Left ventricle myocardium inferior (tissue), 1 donor: ENCODE measurements at places on chromosomes 12 and 14.

DNA sequence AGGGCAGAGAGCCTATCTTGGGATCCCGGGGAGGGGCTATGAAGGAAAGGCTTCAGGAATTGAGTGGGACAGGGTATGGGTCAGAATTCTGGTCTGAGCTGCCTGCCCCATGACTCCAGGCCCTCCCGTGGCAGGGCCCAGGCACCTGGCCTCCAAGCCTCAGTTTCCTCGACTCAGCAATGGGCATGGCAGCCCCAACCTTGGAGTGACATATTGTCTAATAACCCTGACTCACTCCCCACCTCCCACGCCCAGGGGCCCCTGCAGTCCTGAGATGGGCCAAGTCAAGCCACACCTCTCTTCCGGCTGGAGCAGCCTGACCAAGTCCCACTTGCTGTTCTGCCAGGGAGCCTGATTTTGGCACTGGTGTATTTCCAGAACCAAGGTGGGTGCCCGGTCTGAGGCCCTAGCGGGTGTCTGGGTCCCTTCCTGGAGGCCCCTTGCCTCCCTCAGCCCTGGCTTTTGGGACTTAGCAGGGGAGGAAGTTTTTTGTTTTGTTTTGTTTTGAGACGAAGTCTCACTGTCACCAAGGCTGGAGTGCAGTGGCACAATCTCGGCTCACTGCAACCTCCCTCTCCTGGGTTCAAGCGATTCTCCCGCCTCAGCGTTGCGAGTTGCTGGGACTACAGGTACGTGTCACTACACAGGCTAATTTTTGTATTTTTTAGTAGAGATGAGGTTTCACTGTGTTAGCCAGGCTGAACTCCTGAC is 40.3 kb upstream of the RCOR1 start:
- H3K36me3 ChIP-seq, result no peaks in the 10 kb centered on the region
- no peak for DNase-seq
- peaks cover 10% of the 10 kb centered on the region for H3K4me1 ChIP-seq
- H3K27me3 ChIP-seq, result peaks cover 16% of the 10 kb centered on the region
- H3K27ac ChIP-seq, result no peak overlapping the region
- no peak overlapping the region for H3K4me3 ChIP-seq

DNA sequence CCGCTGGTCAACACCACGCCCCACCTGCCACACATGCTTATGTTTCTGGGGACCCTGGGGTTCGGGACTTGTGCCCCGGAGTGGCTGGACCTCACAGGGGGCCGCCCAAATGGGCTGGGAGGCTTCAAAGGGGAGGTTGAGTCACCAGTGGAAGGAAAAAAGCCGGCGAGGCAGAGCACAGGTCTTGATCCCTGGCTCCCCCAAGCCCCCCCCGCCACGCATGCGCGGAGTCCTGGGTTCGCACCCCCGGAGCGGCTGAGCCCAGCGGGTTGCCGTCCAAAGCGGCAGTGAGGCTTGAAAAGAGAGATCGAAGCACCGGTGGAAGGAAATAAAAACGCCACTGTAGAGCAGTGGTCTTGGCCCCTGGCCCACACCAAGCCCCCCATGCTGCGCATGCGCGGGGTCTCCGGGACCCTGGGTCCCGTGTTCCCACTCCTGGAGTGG is 313.5 kb downstream of the ALG10 start:
- no peak overlapping the region for H3K27ac ChIP-seq
- DNase-seq, result no peak
- peaks cover 100% of the 10 kb centered on the region for H3K27me3 ChIP-seq
- H3K4me3 ChIP-seq, result no peak overlapping the region
- no peaks in the 10 kb centered on the region for H3K4me1 ChIP-seq
- no peaks in the 10 kb centered on the region for H3K36me3 ChIP-seq

- H3K27ac ChIP-seq, result no peak overlapping the region
- no peak overlapping the region for H3K4me3 ChIP-seq
- peaks cover 9% of the 10 kb centered on the region for H3K4me1 ChIP-seq
Observed at GRCh38 chr14:101557811-101558738, 3.2 kb upstream of the DIO3 start.

DNA sequence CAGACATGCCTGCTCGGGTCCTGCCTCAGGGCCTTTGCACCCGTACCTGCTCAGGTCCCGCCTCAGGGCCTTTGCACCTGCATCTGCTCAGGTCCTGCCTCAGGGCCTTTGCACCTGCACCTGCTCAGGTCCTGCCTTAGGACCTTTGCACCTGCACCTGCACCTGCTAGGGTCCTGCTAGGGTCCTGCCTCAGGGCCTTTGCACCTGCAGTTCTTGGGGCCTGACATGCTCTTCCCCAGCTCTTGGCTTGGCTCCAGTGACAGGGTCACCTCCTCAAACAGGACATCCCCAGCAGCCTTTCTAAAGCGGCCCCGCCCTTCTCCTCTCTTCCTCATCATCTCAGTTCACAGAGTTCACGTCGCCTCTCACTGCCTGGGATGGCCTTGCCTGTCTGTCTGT is 54.9 kb upstream of the NCOR2 start:
- no peak overlapping the region for H3K4me3 ChIP-seq
- H3K27me3 ChIP-seq, result no peaks in the 10 kb centered on the region
- DNase-seq, result no peak
- no peaks in the 10 kb centered on the region for H3K36me3 ChIP-seq

DNA sequence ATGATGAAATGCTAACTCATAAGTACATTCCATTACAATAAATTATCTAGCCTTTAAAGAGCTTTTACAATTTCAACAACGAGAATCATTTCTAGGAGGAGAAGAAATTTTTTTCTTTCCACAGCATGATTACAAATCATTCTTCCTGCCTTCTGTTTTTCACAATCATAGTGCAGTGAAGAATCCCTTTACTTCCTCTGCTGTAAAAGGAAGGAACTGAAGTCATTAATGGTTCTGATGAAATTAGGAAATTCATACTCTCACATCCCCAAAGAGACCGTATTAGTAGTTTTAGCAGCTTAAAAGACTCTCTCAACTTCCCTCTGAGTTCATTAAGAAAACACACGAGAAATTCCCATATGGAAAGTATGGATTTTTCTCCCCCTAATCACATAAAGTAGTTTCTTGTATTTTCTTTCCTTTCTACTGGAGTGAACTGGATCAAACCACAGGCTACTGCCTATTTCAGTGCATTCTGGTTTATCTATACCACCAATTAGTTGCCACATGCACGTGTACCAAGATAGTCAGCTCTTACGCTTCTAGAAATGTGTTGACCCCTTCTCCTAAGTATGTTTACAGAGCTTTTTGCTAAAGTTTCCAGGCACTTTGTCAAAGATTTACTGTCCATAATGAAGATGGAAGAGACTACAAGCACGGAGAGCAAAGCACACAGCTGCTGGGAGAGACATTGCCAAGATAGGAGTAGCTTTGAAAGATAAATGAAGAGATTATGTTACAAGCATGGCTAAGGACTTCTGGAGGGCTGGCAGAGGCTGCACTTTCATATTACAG is 58.9 kb upstream of the KITLG start:
- H3K36me3 ChIP-seq, result no peaks in the 10 kb centered on the region
- peak overlapping the region; percentile 21 for H3K4me3 ChIP-seq
- H3K27ac ChIP-seq, result peak overlapping the region; percentile 76
- peaks cover 15% of the 10 kb centered on the region for H3K4me1 ChIP-seq

- DNase-seq, result no peak
- H3K27me3 ChIP-seq, result peaks cover 66% of the 10 kb centered on the region
- no peak overlapping the region for H3K4me3 ChIP-seq
- peaks cover 26% of the 10 kb centered on the region for H3K4me1 ChIP-seq
Observed at GRCh38 chr12:113066813-113067400, 10.4 kb downstream of the DTX1 start.

DNA sequence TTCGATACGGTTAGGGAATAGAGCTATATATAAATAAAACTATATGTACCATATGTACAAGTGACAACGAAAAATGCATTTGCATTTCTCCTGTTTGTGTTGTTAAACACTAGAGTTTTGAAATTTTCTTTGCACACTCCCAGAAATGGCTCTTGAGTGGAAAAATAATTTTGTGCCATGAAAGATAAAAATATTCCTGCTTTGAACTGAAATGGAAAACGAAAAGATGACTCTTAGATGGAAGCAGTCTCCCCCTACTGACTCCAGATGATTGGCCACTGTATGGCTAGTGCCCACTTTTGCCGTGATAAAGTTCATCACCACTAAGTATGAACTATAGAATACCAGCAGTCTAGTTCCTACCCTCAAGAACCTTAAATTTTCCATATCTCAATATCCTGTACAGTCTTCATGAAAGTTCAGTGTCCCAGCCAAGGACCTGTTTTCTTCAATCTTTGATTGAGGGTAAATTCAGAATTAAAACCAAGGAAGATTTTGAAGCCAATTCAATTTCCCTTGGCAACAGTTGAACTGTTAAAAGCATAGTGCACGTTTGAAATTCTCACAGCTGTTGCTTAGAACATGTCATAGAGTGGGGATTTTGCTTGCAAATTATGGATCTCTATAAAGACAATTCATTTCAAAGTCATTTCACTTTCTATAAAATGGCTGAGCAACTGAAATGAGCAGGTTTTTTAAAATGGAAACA is 1.6 kb upstream of the PPP2R5E start:
- no peak for DNase-seq
- H3K27me3 ChIP-seq, result no peaks in the 10 kb centered on the region
- peak overlapping the region; percentile 97 for H3K4me3 ChIP-seq
- H3K36me3 ChIP-seq, result peaks cover under 1% of the 10 kb centered on the region
- no peak overlapping the region for H3K27ac ChIP-seq
- peaks cover 44% of the 10 kb centered on the region for H3K4me1 ChIP-seq

- H3K27ac ChIP-seq, result no peak overlapping the region
- DNase-seq, result no peak
- H3K4me3 ChIP-seq, result no peak overlapping the region
- peaks cover 54% of the 10 kb centered on the region for H3K27me3 ChIP-seq
- no peaks in the 10 kb centered on the region for H3K4me1 ChIP-seq
Observed at GRCh38 chr12:13725049-13725448, 256.4 kb downstream of the GRIN2B start.

GRCh38 chr12:126966498-126966897 is 1300.5 kb upstream of the TMEM132C start:
- no peaks in the 10 kb centered on the region for H3K4me1 ChIP-seq
- H3K27ac ChIP-seq, result no peak overlapping the region
- no peak overlapping the region for H3K4me3 ChIP-seq
- no peaks in the 10 kb centered on the region for H3K36me3 ChIP-seq
- peaks cover 19% of the 10 kb centered on the region for H3K27me3 ChIP-seq

DNA sequence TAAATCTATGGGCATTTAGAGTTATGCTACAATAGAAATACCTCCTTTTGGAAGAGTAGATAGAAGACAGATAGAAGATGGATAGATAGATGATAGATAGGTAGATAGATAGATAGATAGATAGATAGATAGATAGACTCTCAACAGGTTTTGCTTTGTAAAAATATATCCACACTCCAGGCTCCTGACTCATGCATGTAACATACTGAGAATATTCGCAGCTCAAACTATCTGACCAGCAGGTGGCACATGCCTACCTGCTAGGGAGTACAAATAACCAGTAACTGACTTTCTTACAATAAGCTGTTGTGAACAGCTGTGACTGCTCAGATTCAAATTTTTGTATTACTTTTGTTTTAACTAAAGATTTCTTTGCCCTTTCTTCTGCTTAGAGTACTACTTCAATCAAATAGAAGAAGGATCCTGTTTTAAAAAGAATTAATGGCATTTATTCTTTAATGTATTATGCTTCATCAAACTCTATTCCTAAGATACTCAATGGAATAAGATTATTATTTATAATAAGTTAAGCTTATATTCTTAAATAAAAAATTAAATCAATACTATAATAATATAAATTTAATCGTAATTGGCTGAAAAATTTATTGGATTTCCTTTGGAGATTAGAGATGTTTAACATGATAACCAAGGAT is 15.8 kb upstream of the CPNE8 start:
- H3K4me3 ChIP-seq, result no peak overlapping the region
- no peaks in the 10 kb centered on the region for H3K36me3 ChIP-seq

DNA sequence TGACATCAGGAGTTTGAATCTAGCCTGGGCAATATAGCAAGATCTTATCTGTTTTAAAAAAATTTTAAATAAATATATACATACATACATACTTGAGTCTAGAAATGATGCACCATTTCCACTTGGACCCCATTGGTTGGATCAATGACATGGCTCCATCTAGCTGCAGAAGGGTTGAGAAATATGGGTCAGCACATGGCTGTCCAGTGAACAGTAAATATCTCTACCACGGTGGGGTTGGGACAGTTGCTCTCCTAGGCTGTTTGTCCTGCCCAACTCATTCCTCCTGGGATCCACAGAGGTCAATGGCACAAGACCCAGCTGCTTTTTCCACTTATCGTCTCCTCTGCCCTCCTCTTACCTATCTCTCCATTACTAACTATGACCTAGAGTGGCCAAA is 23.6 kb downstream of the PLEKHH1 start:
- no peak for DNase-seq
- H3K27ac ChIP-seq, result no peak overlapping the region
- H3K27me3 ChIP-seq, result no peaks in the 10 kb centered on the region
- no peaks in the 10 kb centered on the region for H3K4me1 ChIP-seq
- no peaks in the 10 kb centered on the region for H3K36me3 ChIP-seq

DNA sequence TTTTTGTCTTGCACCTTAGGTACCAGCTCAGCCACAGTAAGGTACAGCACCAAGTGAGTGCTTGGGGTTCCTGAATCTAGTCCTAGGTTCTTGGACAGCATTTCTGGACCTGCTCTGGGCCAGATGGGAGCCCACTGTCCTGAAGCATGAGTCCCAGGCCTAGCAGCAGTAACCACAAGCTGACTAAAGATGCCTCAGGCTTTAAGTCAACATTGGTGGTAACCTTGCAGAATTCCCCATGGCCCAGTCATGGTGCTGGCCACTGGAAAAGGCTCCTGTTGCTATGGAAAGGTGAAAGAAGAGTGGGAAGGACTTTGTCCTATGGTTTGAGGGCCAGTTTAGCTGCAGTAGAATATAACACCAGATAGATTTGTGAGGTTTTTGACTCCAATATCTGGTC is 86.9 kb upstream of the CLEC14A start:
- H3K27ac ChIP-seq, result no peak overlapping the region
- DNase-seq, result no peak
- H3K27me3 ChIP-seq, result no peaks in the 10 kb centered on the region
- no peak overlapping the region for H3K4me3 ChIP-seq
- H3K4me1 ChIP-seq, result no peaks in the 10 kb centered on the region

DNA sequence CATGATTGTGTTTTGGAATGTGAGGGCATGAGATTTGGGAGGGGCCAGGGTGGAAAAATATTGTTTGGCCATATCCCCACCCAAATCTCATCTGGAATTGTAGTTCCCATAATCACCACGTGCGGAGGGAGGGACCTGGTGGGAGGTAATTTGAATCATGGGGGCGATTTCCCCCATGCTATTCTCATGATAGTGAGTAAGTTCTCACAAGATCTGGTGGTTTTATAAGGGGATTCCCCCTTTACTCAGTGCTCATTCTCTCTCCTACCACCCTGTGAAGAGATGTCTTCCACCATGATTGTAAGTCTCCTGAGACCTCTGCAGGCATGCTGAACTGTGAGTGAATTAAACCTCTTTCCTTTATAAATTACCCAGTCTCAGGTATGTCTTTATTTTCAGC is 15.7 kb downstream of the OR10P1 start:
- no peak overlapping the region for H3K4me3 ChIP-seq
- no peaks in the 10 kb centered on the region for H3K27me3 ChIP-seq
- peaks cover 10% of the 10 kb centered on the region for H3K4me1 ChIP-seq
- no peak overlapping the region for H3K27ac ChIP-seq
- H3K36me3 ChIP-seq, result no peaks in the 10 kb centered on the region

- H3K4me3 ChIP-seq, result no peak overlapping the region
- DNase-seq, result no peak
- peaks cover 21% of the 10 kb centered on the region for H3K27me3 ChIP-seq
Observed at GRCh38 chr12:24955389-24955788, 6.5 kb upstream of the BCAT1 start.

GRCh38 chr12:71478270-71478669 is 38.7 kb downstream of the LGR5 start:
- DNase-seq, result no peak
- no peak overlapping the region for H3K27ac ChIP-seq
- H3K4me1 ChIP-seq, result no peaks in the 10 kb centered on the region
- no peaks in the 10 kb centered on the region for H3K27me3 ChIP-seq
- no peaks in the 10 kb centered on the region for H3K36me3 ChIP-seq
